ENCODE measurements at places on chromosomes 5 and 9.

DNA sequence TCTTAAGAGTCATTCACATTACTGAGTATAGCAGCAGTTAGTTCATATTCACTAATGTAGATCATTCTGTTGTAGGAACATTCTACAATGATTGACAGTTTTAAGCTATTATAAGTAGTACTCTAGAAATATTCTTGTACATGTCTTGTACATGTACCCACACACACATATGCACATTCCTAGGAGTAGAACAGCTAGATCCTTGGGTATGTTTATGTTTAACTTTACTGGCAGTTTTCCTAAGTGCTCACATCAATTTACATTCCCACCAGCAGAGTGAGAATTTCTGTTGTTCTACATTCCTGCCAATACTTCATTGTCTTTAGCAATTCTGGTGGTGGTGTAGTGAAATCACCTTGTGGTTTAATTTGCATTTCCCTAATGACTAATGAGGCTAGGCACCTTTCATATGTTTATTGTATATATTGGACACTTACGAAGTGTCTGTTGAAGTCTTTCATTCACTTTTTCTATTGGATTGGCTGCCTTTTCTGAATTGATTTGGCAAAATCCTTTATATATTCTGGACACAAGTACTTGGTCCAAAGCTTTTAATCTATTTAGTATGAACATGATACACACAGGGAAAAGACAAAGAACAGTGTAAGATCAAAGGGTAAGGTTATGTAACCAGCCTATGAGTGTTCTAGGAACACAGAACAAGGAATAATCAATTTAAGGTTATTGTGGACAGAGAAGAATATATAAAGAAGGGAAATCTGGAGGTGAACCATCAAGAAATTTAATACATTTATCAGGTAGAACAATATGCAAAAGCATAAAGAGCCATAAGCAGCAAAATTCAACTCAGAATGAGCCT lies 95.6 kb downstream of the MLLT3 start:
- DNase-seq, result no peak

DNA sequence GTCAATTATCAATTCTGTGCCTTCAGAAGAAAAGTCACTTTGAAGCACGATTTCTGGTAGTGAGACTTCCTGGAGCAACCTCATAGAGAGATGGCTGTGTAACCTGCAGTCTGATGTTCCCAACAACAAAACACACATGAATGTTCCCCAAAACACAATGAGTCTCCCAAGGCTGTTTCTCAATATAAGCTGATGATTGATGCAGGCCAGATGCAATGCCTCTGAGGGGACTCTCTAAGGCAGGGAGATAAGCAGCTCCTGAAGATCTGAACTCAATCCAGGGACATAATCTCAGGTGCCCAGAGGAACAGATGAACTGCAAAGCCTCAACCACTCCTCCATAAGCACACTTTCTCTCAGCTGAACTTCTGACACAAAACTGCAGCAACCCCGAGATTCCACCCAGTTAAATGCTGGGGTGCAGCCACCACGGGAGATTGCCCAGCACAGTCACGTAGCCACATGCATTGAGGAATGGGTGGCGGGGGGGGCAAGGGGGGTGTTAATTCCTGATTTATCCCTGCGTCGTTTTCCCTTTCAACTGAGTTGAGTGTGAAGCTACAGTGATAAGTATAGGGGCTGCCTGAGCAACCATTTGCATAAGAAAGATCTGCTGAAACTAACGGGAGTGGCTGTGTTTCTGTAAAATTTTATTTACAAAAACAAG lies 122.7 kb upstream of the RASEF start:
- DNase-seq, result no peak

DNA sequence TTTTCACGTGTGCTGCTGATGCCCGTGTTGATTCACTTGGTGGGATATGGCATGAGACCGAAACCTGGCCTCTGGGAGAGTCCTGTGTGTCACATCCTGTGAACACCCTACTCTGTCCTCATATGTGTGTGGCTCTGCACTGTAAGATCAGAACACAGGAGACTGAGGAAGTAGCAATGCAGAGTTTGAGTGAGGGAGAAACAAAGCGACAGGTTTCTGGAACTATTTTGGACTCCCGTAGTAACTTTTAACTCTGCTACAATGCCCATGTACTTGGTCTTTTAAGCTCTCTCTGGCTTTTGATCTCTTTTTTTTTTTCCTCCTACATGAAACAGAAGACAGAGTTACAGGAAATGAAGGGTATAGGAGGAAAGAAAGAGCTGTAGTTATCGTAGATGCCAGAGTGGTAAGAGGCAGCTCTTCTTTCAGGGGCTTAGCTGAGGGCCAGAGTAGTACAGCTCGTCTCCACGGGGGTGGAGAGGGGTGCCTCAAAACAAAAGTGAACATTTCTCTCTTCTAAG lies 26.6 kb downstream of the GRAMD2B start:
- DNase-seq, result no peak

DNA sequence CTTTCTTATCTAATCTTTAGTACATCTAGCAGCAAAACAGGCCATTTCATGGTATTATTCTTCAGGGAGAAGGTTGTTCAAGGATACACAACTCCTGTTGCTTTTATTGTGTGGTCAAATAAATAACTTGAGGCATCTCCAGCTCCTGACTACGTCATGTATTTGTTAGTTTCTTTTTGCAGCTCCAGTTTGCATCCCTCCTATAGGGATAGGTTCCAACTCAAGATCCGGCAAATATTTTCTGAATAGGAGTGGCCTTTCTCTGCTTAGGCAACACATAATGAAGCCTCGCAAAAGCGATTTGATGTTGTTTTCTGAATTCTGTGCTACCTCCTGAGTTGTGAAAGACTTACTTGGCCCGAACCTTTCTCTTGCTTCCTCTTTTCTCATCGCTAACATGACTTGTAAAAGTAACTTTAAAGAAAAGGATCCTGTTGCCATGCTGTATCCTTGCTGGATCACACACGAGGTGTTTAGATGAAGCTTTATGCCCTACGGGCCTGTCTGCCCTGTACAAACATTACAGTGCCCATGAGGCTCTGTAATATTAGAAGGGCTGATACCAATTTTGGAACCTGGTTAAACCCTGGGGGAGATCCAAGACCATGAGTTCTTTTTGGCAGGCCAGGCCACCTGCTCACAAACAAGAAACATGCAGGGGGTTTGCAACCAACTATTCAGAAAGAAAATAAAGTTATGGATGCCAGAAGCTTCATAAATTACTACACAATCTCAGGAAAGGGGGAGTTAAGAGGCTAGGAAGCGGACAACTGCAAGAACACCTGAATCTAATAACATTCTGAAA lies 149.8 kb upstream of the FGF10 start:
- no peak for DNase-seq

- DNase-seq, result no peak
Observed at GRCh38 chr9:108224716-108225115, 631.1 kb downstream of the ACTL7B start.

GRCh38 chr5:112793201-112793600 lies 55.5 kb downstream of the APC start:
- DNase-seq, result no peak

GRCh38 chr9:21294364-21294774 lies 10.7 kb downstream of the IFNA5 start:
- DNase-seq, result peak; percentile 81

GRCh38 chr9:78143281-78144007 lies 92.4 kb upstream of the CEP78 start:
- no peak for DNase-seq

GRCh38 chr9:133677126-133678010 lies 41.2 kb downstream of the DBH start:
- no peak for DNase-seq

- no peak for DNase-seq
Observed at GRCh38 chr5:150557509-150557872, 49.6 kb downstream of the NDST1 start.

DNA sequence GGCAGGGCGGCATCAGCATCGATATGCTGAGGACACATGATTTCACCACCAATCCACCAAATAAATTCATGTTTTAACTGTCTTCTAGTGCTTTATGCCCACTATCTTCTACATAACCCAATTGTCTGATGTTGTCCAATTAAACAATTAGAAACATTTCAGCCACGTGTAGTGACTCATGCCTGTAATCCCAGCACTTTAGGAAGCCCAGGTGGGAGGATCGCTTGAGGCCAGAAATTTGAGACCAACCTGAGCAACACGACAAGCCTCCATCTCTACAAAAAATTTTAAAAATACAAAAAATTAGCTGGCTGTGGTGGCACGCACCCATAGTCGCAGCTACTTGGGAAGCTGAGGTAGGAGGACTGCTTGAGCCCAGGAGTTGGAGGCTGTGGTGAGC lies 128.1 kb downstream of the MYO10 start:
- no peak for DNase-seq

- DNase-seq, result no peak
Observed at GRCh38 chr9:125529589-125530515, 177.2 kb downstream of the MAPKAP1 start.

DNA sequence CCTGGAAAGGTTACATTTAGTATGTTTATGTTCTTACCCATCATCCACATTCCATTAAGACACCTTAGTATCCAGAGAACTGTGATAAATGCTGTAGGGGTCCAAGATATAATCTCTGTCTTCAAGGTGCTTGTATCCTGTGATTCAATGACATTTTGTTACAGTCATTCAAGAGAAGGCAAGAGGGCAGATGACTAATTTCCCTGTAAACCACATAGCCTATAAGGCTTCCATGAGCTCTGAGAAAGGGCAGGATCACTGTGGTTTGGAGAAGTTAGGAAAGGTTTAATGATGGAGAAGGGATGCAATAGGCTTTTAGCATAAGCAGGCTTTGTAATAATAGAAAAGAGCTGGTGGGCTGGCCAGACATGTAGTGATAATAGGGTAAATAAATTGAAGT lies 40.0 kb downstream of the PAPPA start:
- DNase-seq, result no peak

DNA sequence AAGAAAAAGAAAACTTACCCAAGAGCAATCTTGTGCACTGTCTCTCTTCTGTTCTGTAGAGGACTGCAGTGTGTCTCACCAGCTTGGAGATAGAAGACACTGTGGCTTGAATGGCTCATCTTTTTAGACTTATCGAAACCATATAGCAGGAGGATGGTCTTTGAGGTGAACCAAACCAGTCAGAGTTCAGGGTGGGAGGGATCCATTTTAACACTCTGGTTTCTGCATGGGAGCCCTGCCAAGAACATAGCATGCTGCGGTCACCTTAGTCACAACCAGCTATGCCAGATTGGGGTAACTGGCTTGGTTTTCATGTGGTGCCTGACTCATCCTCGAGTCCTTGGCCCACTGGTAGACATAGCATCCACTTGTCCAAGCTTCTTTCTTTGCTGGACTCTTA lies 135.1 kb downstream of the PAPPA start:
- no peak for DNase-seq

DNA sequence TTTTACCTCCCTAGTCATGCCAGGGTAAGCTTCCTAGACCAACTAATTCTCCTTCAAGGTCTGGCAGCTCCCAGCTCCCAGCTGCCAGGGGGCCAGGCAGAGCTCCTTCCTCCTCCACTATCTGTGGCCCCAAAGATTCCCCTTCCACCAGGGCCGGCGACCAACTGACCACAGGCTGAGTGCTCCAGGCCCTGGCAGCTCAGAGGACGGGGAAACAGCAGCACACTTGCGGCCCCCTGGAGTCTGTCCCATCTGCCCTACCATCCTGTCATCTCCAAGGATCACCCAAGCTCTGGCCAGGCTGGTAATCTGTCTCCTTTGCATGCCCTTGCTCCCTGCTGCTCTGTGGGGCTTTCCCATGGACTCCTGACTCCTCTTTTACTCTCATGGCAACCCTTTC lies 31.2 kb upstream of the BASP1 start:
- DNase-seq, result no peak

- no peak for DNase-seq
Observed at GRCh38 chr9:89999534-90000370, 394.9 kb downstream of the GADD45G start.

DNA sequence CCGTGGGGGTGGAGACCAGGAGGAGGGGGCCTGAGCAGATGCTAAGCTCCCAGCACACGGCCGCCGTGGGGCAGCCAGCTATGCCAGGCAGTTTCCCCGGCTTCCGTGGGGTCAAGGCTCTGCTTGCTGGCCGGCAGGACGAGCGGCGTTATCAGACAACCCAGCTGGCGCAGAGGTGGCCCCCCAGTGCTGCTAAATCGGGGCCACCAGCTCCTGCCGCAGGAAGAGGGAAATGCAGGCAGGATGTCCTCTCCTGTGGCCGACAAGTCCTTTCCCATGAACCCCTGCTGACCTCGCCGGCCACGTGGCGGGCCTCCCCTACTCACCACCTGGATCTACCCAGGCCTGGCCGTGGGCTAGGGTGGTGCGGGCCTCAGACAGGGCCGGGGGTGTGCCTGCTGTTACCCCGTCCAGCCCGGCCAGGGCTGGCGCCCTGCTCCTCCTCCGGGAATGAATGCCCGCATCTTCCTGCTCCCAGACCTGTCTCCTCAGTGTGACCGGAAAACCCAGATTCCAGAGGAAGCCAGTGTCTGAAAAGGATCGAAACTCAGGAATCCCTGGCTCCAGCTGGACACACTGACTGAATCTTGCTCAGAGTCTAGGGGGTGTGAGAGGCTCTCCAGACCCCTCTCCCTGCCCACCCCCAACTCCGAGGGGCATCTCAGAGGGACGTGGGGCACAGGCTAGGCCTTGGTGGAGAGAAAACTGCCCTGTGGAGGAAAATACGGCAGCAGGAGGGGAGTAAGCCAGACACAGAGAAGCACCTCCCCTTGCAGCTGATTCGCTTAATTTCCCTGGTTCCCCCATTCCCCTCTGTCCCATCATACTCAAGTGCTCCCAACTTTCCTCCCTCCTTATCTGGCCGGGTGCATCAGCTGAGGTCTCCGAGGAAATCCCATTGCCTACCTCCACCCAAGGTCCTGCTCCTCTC lies 3.9 kb downstream of the FLT4 start:
- no peak for DNase-seq

GRCh38 chr5:99308131-99308530 lies 379.3 kb upstream of the CHD1 start:
- no peak for DNase-seq

GRCh38 chr5:118249386-118249785 lies 739.0 kb downstream of the DTWD2 start:
- DNase-seq, result no peak

DNA sequence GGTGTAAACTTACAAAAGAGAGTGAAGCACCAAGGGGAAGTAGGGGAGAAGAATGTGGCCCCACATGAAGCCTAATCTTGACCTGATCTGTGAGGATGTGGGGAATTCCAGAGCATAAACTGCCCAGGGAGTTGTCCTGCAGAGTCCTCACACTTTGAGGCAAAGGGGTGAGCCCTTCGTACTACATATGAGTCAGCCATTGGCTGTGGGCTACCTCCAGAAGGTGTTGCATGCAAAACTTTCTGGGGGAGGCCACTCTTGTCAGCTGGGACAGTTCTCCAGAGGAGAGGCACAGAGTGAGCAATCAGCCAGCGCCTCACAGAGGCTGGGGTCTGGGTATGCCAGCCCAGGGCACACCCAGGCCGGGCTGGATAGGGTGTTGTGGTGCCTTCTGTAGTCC lies 98.1 kb upstream of the NMUR2 start:
- DNase-seq, result no peak

- no peak for DNase-seq
Observed at GRCh38 chr5:126395198-126395597, 28.0 kb upstream of the GRAMD2B start.

DNA sequence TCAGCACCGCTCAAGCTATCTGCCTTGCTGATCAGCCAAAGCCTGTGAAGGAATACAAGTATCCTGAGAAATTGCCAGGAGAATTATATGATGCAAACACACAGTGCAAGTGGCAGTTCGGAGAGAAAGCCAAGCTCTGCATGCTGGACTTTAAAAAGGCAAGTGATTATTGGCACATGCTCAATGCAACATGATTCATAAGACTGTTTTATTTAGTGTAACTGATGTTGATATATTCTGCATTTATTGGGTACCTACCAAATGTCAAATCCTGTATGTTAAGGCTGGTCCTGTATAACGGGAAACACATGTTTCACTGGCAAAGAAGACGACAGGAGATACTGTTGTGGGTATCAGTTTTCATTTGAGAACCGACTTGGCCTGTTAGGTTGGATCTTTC lies 69.0 kb downstream of the ADAMTS16 start:
- no peak for DNase-seq

Data from HCT116 (cell line).